ENCODE measurements at places on chromosomes 6 and 20.

GRCh38 chr20:8602389-8603116, 466.3 kb upstream of the PLCB4 start:
- DNase-seq: no peak

- peak; percentile 89 for DNase-seq
Observed at GRCh38 chr20:56788041-56788670, 159.1 kb downstream of the TFAP2C start.

DNA sequence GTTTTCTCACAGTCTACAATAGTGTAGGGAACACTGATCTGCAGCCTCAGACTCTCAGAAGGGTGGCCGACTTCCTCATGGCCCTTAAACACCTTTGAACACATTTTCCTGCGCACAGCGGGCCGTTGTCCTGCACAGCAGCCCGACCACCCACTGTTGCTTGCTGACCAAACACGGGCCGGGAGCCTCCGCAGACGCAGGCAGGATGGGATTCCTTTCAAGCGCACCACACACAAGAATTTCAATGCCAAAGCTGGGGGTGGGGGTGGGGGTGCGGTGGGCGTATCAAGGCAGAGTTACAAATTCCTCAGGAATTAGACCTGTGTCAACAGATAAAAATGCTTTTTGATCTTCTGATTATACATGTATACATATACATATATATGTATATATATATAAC, 74.5 kb downstream of the HUS1B start:
- peak; percentile 92 for DNase-seq

DNA sequence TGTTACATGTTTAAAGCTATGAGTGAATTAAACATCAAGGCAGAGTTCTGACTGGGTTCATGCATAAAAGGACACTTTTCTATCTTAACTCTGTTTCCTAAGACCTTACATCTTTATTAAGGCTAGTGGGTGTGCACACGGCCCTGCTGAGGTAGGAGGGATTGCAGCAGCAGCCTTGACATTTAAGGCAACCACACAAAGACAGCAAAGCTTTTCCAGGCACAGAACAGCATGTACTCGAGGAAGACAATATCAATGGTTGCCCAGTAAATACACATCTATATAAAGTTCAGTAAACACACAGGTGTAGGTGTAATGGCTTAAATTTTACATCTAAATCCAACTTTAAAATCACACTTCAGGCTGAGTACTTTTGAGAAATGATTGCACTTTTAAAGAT, 79.8 kb upstream of the LOC128125822 start:
- DNase-seq: no peak

GRCh38 chr6:35034411-35035191, 106.5 kb downstream of the TCP11 start:
- DNase-seq: no peak

GRCh38 chr6:83436674-83437073, 5.8 kb upstream of the ME1 start:
- DNase-seq: no peak
